Transverse colon (tissue), 4 donors: ENCODE measurements at places on chromosomes 3 and 15. TPM values are rescaled to one million over a fixed set of nuclear protein-coding genes. Genes with fewer than 3 reads are reported as not detected.

The ARRDC4 gene
- 44.4 TPM for total RNA-seq

The AADAC gene
- total RNA-seq: not detected

The COL6A6 gene
- under 0.01 TPM for total RNA-seq

The LSAMP gene
- 3.4 TPM for total RNA-seq

The FAM81A gene
- 4.6 TPM for total RNA-seq

The GABRB3 gene
- 0.20 TPM for total RNA-seq

DNA sequence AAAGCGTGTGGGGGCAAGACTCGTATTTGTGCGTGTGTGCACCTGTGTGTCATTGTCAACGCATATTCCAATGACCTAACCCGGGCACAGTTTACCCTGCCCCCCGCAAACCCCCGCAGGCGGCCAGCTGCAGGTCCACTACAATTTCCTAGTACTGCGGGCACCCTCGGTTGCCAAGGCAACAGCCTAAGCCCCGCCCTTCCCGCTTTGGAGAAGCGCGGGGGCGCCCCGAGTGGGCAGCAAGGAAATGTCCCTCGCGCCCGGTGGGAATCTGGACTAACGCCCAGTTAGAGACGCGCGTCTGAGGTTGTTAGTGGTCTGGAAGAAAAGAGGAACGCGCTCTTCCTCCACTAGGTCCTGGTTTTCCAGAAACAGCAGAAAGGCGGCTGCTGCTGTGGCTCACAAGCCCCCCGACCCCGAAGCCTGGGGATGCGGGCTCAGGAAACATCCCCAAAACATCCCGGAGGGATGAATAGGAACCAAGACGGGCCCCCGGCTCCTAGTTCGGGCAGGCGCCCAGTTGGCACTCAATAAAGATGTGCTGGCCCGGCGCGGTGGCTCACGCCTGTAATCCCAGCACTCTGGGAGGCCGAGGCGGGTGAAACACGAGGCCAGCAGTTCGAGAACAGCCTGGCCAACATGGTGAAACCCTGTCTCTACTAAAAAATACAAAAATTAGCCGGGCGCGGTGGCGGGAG is 1.1 kb downstream of the ABHD14A start:
- peak; percentile 75 for DNase-seq

DNA sequence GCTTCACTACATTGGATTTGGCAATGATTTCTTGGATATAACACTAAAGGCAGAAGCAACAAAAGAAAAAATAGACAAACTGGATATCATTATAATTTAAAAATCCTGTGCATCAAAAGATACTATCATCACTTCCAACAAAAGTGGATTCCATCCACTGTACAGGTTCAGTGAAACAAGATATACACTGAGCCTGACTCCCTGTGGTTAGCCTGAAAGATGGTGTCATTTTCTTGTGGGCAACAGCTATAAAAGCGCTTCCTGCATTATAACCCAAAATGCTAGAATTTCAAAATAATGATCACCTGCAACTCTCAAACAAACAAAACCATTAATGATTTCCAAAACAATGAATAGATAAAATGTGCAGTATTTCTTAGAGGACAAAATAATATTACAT is 39.6 kb upstream of the TBC1D23 start:
- DNase-seq: no peak

DNA sequence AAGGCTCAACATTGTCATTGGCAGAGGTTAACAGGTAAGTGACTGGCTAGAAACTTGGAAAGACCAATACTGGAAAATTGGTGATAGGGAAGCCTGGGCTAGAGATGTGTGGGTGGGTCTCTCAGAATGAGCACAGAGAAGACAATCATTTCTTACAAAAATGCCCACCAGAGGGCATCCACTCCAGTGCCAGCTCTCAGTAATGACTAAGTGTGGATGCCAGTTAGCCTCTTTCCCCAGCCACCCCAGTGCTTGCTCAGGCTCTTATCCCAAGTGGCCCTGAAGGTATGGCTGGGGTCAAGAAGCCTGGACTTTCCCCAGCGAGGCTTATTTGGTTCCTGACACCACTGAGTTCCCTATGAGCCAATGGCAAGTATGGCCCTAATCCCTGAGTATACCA is 115.9 kb upstream of the ST8SIA2 start:
- no peak for DNase-seq

DNA sequence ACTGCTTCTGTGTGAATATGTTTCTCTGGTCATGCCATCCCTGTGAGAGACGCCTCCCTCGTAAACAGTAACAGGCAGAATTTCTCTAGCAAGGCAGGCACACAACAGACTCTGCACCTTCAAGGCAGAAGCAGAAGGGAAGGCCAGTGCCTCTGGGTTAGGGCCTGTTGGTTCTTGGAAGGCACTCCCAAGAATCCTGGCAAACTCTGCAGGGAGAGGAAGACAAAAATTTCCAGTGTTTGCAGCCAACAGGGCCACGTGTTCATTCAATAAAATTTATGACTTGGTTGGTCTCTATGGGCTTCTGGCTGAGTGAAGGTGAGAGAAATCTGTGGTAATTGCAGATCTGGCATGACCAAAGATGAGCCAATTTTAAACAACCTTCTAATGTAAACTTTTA is 39.3 kb downstream of the NFKBIZ start:
- peak; percentile 63 for DNase-seq

- DNase-seq: peak; percentile 11
These were observed 25.2 kb downstream of the SNAPC5 start for GRCh38 chr15:66472176-66472999.

DNA sequence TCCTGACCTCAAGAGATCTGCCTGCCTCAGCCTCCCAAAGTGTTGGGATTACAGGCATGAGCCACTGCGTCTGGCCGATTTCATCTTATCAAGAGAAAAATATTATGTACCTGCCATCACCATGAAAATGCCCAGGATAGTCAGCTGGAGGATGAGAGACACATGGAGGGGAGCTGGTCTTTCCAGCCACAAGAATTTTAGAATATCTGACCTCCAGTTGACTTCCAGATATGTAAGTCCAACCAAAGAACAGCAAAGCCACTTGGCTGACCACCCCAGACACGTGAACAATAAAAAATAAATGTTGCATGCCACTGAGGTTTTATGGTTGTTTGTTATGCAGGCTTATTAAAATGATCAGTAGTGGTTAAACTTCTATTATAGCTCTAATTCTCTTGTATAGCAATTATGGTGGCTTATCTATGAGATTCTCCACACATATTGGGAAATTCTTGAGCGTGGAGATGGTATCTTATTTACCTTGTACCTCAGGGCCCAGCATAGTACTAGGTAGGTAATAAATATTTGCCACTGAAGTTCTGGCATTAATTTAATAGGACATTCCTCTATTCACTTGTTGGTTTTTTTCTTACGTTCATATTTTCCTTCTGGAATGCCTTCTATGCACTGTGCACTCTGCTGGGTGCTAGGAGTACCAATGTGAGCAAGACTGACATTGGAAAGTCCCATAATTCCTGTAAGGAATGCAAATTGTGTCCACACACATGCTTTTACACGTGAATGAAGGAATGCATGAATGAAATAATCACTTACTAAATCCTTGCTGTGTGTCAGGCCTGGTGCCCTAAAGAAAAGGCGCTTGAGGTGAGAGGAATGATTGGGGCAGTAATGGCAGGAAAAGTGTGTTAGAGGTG is 77.6 kb downstream of the EDEM1 start:
- no peak for DNase-seq

DNA sequence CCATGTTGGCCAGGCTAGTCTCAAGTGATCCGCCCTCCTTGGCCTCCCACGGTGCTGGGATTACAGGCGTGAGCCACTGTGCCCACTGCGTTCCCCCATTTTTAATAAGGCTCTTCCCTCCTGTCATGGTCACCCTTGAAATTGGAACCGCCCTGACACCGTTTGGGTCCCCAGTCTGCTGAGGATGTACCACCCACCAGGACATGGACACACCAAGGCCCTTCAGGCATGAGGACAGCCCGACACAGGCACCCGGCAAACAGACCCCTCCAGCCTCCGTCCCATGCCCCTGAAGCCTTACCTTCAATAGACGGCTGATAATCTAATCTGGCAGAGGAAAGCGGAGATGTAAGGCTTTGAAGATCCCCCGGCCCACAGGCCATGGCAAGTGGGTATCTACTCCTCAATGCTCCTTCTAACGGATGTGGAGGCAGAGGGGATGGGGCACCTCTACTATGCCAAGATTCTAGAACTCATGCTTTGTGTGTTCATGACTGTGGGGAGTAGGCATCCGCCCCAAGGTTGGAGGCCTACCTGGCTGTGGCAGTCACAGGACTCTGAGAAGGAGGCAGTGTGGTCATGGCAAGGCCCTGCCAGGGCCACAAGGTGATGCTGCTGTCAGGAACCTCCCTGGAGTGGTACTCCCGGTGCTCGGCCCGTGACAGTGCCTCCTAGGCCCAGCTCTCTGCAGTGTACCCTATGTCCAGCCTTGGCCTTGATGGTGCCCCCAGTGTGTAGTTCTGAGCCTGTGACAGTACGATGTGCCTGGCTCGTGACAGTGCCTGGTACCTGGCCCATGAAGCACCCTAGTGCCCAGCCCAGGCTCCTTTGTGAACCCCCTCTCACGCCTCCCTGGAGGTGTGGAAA is 18.6 kb upstream of the PRSS50 start:
- no peak for DNase-seq

DNA sequence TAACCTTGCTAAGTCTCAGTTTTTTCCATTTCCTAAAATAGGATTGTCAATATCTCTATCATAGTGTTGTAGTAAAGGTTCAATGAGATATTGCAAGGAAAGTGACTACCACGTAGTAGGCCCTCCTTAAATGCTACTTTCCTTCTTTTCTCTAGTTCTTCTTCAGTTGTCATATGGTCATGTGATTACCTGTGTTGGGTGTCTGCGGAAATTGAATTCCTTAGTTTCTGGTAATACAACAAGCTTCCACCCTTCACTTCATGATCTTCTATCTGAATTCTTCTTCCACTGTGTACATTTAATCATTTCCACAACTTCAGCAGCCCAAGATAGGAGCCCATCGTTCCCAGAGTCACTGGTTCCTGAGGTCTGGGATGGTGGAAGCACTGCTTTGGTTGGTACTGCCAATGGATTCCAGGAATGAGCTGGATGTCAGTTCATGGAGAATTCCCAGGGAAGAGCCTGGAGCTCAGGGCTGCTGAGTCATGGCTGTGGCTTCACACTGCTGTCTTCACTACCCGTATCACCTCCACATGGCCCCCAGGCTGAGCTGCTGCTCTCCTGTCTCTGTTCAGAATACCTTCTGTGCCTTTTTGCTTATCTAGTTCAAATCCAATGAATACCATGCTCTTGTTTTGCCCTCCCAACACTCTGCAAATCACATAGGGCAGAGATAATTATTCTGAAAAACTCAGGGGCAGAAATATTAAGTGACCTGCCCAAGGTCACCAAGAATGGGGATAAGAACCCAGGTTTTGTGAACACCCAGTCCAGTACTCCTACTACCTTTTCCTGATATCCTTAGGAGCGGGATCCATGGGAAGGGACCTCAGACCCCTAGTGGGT is 98.6 kb downstream of the RPL39L start:
- no peak for DNase-seq

DNA sequence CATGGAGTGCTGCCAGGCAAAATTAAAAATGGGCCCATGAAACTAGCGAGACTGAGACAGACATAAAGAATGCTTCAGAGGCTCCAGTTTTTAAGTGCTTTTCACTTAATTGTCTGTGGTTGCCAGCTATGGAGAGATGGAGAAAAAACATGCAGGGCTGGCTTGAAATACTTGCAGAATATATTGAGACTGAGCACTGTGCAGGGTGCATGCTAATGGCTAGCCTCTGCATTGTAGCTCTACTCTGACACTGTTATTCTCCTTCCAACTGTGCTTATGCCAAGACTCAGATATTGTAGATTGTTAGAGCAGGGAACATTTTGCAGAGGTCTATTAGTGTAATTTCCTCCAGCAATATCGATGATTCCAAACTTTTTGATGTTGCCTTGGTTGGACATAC is 735.0 kb downstream of the PDCD6IP start:
- DNase-seq: no peak

- DNase-seq: no peak
These were observed 11.1 kb upstream of the PLAAT1 start for GRCh38 chr3:193229851-193230420.

- DNase-seq: no peak
These were observed 47.1 kb downstream of the STT3B start for GRCh38 chr3:31579828-31580227.

GRCh38 chr3:141913150-141913811 is 36.8 kb downstream of the ATP1B3 start:
- peak; percentile 39 for DNase-seq
